ENCODE measurements at places on chromosomes 11 and 22. TPM values are rescaled to one million over a fixed set of nuclear protein-coding genes. Genes with fewer than 3 reads are reported as not detected.

SHANK3 gene
- 21.9 TPM for polyA plus RNA-seq

OR5A1 gene
- 0.04 TPM for polyA plus RNA-seq

DNA sequence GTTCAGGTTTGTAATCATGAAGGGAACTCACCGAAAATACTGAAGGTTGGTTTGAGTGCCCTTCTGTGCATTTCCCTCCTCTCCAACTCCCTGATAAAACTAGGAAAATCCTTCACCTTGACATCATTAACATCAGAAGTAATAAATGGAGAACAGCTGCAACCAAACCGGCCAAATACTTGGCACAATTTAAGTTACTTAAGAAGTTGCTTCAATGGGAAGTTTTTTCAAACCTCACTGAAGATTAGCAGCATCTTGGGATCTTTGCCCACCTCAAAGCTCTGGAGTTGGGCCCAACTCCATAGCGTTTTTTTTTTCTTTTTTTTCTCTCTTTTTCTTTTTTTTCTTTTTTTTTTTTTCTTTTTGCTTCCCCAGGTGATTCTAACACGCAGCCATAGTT lies 784.8 kb downstream of the KCNA4 start:
- no peak for DNase-seq

GRCh38 chr11:70655816-70656215 lies 257.5 kb downstream of the CTTN start:
- DNase-seq = no peak

All from left lung (tissue), 14 donors.